IMR-90 (cell line): ENCODE measurements at places on chromosomes 3 and 15. TPM values are rescaled to one million over a fixed set of nuclear protein-coding genes. Genes with fewer than 3 reads are reported as not detected.

DNA sequence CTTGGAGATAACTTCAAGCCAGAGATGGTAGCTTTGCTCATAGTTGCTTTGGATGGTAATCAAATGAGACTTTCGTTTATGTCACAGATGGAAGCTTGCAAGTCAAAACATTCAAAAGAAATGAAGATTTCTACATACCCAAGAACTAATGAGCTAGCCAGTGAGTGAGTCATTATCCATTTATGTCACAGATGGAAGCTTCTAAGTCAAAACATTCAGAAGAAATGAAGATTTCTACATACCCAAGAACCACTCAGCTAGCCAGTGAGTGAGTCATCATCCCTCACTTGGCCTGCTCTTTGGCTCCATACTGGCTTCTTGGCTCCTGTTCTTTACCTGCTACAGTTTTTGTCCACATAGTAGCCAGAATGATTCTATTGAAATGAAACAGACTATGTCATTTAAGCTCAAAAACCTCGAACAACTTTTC lies 559.8 kb upstream of the CBLB start:
- DNase-seq, result peak; percentile 100
- no peaks in the 10 kb centered on the region for H3K27me3 ChIP-seq
- no peak overlapping the region for H3K4me3 ChIP-seq
- H3K36me3 ChIP-seq, result no peaks in the 10 kb centered on the region

- no peaks in the 10 kb centered on the region for H3K27me3 ChIP-seq
- DNase-seq, result no peak
- no peak overlapping the region for H3K4me3 ChIP-seq
- H3K36me3 ChIP-seq, result no peaks in the 10 kb centered on the region
- H3K27ac ChIP-seq, result no peak overlapping the region
Observed at GRCh38 chr15:61541516-61541915, 312.4 kb upstream of the RORA start.

DNA sequence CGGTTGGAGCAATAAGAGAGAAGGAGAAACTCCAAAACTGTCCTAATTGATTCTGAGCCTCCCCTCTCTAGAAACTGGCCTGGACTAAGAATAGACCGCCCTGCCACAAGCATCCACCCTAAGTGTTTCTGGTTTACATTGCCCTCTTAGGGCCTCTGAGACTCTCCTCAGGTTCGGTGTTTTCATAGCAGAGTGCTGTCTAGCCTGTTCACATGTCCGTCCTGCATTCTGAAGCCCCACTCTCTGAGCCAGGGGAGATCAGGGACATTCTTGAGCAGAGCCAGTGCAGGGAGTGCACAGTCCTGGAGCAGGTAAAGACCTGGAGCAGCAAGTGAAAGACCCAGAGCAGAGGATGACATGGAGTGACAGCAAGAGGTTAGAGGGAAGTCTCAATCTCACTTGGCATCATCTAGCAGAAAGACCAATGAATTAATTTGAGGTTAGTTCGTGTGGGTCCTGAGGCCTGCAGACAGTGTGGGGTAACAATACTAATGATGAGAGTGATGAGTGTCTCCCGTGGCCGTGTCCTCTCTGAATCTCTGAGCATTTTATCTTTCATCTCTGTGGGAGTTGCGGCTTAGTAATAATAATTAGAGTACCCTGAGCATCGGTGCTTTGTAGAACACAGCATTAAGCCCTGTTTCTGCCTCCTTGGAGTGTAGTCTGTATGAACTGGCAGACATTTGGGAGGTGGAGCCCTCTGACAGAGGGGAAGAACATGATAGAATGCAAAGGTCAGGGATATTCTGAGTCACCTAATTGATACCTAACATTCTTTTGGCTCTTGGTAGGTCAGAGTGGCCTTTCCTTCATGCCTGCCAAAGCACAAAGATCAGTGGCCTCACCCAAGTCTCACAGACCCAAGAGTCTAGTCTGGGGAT lies 24.6 kb downstream of the MAPKBP1 start:
- peaks cover 10% of the 10 kb centered on the region for H3K36me3 ChIP-seq
- peaks cover 16% of the 10 kb centered on the region for H3K4me1 ChIP-seq
- no peaks in the 10 kb centered on the region for H3K27me3 ChIP-seq
- H3K4me3 ChIP-seq, result no peak overlapping the region
- no peak overlapping the region for H3K27ac ChIP-seq

DNA sequence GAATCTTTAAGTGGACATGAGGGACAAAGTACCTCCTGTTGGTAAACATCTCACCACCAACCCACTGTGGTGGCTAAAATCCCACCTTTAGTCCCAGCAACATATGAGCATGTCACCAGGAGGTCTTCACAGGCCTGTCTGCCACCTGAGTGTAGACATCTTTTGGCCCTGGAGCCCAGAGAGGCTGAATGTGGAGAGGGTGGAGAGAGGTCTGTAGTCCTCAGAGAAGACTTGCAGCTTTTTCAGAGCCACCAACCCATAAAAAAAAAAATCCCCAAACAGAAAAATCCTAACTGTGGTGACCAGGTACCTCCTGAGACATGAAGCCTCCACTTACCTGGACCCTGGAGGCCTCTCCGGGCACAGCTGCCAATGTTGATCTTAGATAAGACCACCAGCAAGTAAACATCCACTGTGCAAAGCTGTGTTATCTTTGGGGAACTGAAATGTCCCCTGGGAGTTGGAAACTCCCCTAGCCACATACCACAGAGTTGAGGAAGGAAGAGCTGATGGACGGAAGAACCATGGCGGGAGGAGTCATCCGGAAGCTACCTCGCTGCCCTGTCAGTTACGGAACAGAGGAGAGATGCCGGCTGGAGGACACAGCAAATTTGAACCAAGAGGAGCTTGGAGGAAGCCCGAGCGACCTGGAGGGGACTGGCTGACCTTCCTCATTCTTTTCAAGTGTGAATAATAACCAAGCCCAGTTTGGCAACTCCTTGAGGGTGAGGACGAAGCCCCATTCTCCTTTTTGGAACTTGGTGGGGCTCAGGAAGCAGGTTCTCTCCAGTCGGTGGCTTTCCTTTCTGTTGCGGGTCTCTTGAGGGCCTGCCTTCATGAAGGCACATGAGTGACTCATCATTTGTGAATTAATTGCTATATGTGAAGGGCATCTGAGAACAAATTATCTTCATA lies at the start of gene GHRL:
TSS of gene GHRL (minus strand) at position 443 of the 915 bp plus-strand sequence. CDS start 2,767 bp downstream, outside the sequence.
- peaks cover 21% of the 10 kb centered on the region for H3K36me3 ChIP-seq
- no peaks in the 10 kb centered on the region for H3K4me1 ChIP-seq

- H3K27me3 ChIP-seq, result no peaks in the 10 kb centered on the region
- peak overlapping the region; percentile 9; the same call in 1 of the 2 replicates for H3K27ac ChIP-seq
- DNase-seq, result no peak
- no peak overlapping the region for H3K4me3 ChIP-seq
- H3K4me1 ChIP-seq, result peaks cover 14% of the 10 kb centered on the region
- H3K36me3 ChIP-seq, result no peaks in the 10 kb centered on the region
Observed at GRCh38 chr3:159825216-159825854, 163.3 kb upstream of the IL12A start.

GRCh38 chr3:133197619-133198018 lies 159.4 kb downstream of the TMEM108 start:
- DNase-seq, result no peak
- no peaks in the 10 kb centered on the region for H3K36me3 ChIP-seq
- H3K4me3 ChIP-seq, result no peak overlapping the region

DNA sequence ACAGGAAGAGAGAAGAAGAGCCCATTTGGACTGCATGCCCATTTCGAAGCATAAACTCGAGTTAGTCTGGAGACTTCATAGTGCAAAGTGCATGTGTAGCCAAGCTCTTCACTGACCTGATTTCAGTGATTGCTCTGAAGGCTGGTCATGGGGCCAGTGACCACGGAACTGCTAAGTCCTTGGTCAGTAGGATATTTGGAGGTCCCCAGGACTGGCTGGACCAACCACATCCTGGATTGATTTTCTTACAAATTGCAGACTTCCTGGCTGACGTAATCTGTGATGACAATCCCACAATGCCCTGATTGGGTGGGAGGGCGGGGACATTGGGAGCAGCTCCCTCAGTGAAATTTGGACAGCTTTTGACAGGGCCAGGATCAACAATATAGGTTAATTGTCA lies 233.4 kb downstream of the CACNA2D3 start:
- no peak overlapping the region for H3K4me3 ChIP-seq
- H3K27ac ChIP-seq, result no peak overlapping the region
- no peaks in the 10 kb centered on the region for H3K36me3 ChIP-seq
- no peaks in the 10 kb centered on the region for H3K27me3 ChIP-seq

DNA sequence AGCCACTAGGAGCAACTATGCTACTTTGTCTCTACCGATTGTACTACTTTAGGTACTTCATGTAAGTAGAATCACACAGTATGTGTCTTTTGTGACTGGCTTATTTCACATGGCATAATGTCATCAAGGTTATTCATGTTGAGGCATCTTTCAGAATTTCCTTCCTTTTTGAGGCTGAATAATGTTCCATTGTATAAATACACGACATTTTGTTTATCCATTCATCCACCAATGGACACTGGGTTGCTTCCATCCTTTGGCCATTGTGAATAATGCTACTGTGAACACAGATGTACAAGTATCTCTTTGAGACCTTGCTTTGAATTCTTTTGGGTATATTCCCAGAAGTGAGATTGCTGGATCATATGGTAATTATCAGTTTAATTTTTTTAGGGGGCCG lies 29.2 kb downstream of the MYO5A start:
- no peak overlapping the region for H3K27ac ChIP-seq
- no peak for DNase-seq
- no peaks in the 10 kb centered on the region for H3K36me3 ChIP-seq
- H3K4me1 ChIP-seq, result peaks cover 5% of the 10 kb centered on the region
- no peaks in the 10 kb centered on the region for H3K27me3 ChIP-seq
- no peak overlapping the region for H3K4me3 ChIP-seq

- H3K4me1 ChIP-seq, result no peaks in the 10 kb centered on the region
- H3K4me3 ChIP-seq, result no peak overlapping the region
- H3K27ac ChIP-seq, result no peak overlapping the region
- H3K27me3 ChIP-seq, result no peaks in the 10 kb centered on the region
- no peak for DNase-seq
Observed at GRCh38 chr3:257826-258225, 61.3 kb downstream of the CHL1 start.

DNA sequence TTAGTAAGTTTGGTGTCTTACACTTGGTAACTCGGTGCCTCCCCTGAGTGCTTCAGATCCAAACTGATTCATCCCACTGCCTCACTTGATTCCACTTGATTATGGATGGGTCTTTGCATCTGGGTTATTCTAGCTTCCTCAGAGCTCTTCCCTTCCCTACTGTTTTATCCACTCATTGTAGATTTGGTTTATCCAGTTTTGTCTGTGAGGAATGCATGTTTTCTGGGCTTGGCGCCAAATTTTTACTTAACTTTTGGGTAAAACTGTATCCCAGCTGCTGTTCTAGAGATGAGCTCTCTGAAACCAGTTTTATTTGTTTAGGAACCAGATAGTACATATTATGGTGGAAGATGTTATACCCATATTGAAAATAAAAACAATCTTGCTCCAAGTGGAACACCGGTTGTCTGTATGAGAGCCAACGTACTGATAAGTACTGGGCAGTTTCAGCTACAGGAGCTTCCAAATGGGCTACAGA lies 20.9 kb downstream of the RAD54L2 start:
- no peaks in the 10 kb centered on the region for H3K27me3 ChIP-seq
- no peak overlapping the region for H3K4me3 ChIP-seq
- H3K27ac ChIP-seq, result no peak overlapping the region

GRCh38 chr15:23497710-23498111 lies 50.7 kb upstream of the GOLGA6L2 start:
- H3K4me3 ChIP-seq, result no peak overlapping the region
- H3K27me3 ChIP-seq, result no peaks in the 10 kb centered on the region
- H3K4me1 ChIP-seq, result no peaks in the 10 kb centered on the region
- H3K27ac ChIP-seq, result no peak overlapping the region
- H3K36me3 ChIP-seq, result no peaks in the 10 kb centered on the region
- no peak for DNase-seq

- H3K4me3 ChIP-seq, result no peak overlapping the region
- no peaks in the 10 kb centered on the region for H3K36me3 ChIP-seq
Observed at GRCh38 chr3:197372047-197372661, 73.7 kb upstream of the DLG1 start.

- no peaks in the 10 kb centered on the region for H3K36me3 ChIP-seq
- H3K4me1 ChIP-seq, result peaks cover 6% of the 10 kb centered on the region
- peak; percentile 76 for DNase-seq
- H3K27me3 ChIP-seq, result no peaks in the 10 kb centered on the region
- peak overlapping the region; percentile 47; the same call in 1 of the 2 replicates for H3K27ac ChIP-seq
Observed at GRCh38 chr3:174533286-174533685, 325.8 kb upstream of the NAALADL2 start.

- peak; percentile 37 for DNase-seq
- H3K4me1 ChIP-seq, result peaks cover 1% of the 10 kb centered on the region; the same call in 1 of the 2 replicates
- H3K36me3 ChIP-seq, result no peaks in the 10 kb centered on the region
- H3K27me3 ChIP-seq, result no peaks in the 10 kb centered on the region
- no peak overlapping the region for H3K27ac ChIP-seq
Observed at GRCh38 chr15:69244798-69245197, 53.9 kb upstream of the PAQR5 start.

DNA sequence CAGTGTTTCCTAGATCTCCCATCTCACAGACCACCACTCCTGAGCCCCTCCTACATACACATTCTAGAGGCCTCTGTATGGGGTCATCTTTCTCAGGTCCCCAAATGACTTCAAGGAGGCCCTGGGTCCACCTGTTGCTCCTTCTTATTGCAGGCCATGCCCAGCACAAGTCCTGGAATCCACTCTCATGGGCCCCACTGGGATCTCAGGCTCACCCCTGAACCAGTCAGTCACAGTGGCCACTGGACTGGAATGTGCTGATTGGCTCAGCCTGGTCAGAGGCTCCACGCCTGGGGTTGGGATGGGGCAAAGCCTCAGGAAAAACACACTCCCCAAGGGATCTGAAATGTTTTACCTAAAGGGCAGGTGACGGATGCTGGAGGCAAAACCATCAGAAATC lies 55.7 kb downstream of the SPSB4 start:
- H3K4me3 ChIP-seq, result no peak overlapping the region
- no peaks in the 10 kb centered on the region for H3K4me1 ChIP-seq

DNA sequence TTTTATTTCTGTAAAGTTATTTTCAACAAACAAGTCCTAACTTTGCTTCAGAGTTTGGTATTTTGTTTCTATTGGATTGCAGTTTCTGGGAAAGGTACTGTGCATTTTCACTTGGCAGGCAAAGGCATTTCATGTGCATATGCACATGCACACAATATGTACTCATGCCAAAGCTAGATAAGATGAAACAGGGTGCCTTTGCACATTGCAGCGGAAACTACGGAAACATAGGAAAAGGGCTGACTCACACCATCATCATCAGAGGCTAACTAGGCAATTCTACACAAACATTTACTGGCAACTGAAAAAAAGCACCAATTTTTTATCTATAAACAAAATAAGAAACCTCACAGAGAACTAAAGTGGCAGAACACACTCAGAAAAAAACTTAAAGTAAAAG lies 550.6 kb upstream of the NECTIN3 start:
- peaks cover 2% of the 10 kb centered on the region; the same call in 1 of the 2 replicates for H3K4me1 ChIP-seq
- H3K4me3 ChIP-seq, result no peak overlapping the region
- H3K27me3 ChIP-seq, result no peaks in the 10 kb centered on the region

- no peaks in the 10 kb centered on the region for H3K27me3 ChIP-seq
- DNase-seq, result no peak
- H3K4me3 ChIP-seq, result no peak overlapping the region
- H3K27ac ChIP-seq, result no peak overlapping the region
- H3K36me3 ChIP-seq, result no peaks in the 10 kb centered on the region
- no peaks in the 10 kb centered on the region for H3K4me1 ChIP-seq
Observed at GRCh38 chr15:83708328-83708727, 54.4 kb downstream of the ADAMTSL3 start.

HRG gene
- not detected in 2 replicates for polyA plus RNA-seq

HES1 gene
- polyA plus RNA-seq, result 6.7 and 30.8 TPM in 2 replicates

ZBTB20 gene
- 0.75 and 0.87 TPM in 2 replicates for polyA plus RNA-seq

THAP10 gene
- 2.8 and 3.0 TPM in 2 replicates for polyA plus RNA-seq

LMAN1L gene
- polyA plus RNA-seq, result not detected in 2 replicates

EIF3J gene
- polyA plus RNA-seq, result 43.7 and 59.9 TPM in 2 replicates

TRNT1 gene
- 8.3 and 12.3 TPM in 2 replicates for polyA plus RNA-seq

PIGZ gene
- polyA plus RNA-seq, result 0.73 and 0.86 TPM in 2 replicates

UBE2E2 gene
- 32.7 and 35.2 TPM in 2 replicates for polyA plus RNA-seq

LRTM1 gene
- polyA plus RNA-seq, result not detected in 2 replicates

SLC24A5 gene
- polyA plus RNA-seq, result not detected in 2 replicates
